ENCODE measurements at places on chromosomes 3 and 15.

GRCh38 chr15:25734680-25735355 is 128.3 kb downstream of the ATP10A start:
- DNase-seq = no peak

- DNase-seq = no peak
Observed at GRCh38 chr15:101491734-101492640, 2.5 kb upstream of the PCSK6 start.

DNA sequence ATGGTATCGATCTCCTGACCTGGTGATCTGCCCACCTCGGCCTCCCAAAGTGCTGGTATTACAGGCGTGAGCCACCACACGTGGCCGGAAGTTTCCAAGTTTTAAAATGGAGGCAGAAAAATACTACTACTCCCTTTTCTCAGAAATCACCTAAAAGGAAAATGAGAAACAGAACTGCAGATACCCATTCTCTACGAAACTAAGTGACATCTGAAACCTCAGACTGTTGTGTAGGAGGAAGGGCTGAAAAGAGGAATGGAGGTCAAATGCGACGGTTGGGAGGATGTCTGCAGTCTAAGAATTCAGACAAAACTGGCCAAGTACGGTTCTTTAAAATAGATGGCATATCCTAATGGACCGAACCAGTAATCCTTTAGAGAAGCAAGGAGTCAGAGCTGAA is 24.1 kb downstream of the WDR48 start:
- DNase-seq = no peak

GRCh38 chr15:66128116-66128680 is 125.4 kb downstream of the MEGF11 start:
- DNase-seq = no peak

DNA sequence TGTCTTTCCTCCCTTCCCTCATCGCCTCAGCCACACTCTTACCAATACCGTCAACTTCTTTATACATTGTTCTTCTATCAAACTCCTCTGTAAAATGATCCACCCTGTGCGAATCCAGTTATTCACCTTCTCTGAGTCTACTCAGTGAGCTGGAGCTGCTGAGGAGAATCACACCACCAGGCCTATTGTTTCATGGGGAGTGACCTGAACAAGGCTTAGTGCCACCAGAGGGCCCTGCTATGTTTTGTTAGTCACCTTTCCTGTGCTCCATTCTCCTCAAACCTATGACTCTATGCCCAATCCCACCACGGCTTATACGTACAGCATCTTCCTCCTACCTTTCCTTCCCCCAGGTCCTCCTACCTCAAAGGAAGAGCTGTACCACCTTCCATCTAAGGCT is 50.4 kb upstream of the MED12L start:
- no peak for DNase-seq

- no peak for DNase-seq
Observed at GRCh38 chr3:38008971-38009580, 18.5 kb downstream of the VILL start.

DNA sequence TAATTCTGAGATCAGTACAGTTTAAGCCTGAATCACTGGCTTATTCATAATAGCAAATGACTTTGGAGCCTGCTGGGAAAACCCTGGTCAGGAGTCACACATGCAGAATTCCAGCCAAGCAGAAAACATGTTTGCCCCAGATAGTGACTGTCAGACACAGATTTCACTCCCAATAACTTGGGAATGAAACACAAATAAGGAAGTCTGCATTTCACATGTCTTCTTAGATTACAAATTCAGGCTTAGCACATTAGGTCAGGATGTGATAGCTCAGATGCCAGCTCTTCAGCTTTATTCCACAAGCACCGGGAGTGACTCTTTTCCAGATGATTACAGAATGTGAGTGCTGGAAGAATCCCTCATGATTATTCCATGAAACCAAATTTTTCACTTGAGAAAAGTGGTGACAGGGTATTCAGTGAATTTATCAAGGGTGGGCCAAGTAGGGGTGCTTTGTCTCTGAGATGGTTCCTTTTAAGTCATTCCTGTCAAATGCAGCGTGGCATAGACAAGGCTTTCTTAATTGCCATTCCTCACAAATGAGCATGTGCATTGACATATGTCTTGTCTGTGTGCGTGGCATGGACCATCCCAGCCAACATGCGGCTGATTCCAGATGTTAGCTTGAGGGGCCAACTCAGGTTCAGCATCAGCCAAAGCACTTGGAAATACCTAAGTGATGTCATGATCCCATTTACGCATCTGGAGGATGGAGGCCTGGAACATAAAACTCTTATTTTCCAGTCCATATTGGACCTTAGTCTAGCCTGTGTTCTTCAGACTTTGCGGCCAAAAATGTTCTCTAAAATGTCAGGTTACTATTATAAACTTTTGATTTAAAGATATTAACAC is 191.0 kb downstream of the EPHB1 start:
- no peak for DNase-seq

GRCh38 chr15:68593828-68594532 is 15.2 kb downstream of the CORO2B start:
- DNase-seq = no peak

GRCh38 chr15:90015749-90016148 is 14.6 kb downstream of the ZNF710 start:
- no peak for DNase-seq

- DNase-seq = no peak
Observed at GRCh38 chr3:42117175-42118008, 26.2 kb downstream of the TRAK1 start.

- DNase-seq = no peak
Observed at GRCh38 chr15:59436774-59437141, 1.2 kb upstream of the FAM81A start.

DNA sequence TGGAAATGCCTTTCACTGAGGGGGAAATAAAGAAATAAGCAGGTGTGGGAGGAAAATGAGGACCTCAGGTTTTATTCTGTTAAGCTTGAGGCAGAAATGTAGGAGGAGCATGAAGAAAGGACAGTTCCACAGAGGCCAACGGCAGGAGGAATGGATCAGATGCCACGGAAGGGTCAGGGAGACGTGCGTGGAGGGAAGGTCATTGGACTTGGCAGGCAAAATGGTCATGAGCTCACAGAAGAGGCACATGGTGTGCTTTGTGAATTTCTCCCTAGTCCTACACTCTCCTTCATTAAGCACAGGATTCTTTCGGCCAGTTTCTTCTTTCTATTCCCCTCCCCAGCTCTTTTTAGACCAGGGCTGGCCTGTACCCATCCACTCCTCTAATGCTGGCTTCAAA is 32.5 kb upstream of the THSD4 start:
- DNase-seq = no peak

DNA sequence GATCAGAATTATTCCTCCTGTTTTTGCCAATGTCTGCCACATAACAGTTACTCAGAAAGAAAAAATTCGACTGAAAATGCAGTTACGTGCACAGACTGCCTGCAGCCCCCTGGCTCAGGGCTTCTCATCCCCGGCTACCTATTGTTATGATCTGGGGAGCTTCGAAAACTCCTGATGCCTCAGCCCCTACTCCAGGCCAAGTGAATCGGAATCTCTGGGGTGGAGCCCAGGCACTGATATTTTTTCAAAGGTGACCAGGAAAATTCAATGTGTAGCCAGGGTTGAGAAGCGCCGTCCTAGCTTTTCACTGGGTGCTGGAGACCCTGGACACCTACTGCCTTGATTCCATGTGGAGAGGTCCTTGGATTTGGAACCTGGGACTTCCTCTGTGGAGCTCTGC is 8.5 kb downstream of the ADAMTS17 start:
- DNase-seq = no peak

DNA sequence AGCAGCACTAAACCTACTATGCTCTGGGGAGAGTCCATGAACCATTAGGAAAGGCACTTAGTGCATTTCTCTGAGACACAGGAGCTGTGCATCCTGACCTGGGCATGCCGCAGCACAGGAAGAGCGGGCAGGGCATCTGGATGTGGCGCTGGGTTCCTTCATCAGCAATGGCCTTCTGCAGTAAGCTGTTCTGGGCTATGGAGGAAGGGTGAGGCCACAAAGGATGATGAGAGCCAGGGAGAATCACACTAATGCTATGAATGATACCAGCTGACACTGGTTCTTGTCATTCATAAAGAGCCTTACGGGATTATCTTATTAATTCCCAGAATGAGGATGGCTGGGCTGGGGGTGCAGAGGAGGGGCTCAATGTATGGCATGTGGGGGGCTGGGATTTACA is 12.7 kb upstream of the SCN10A start:
- DNase-seq = no peak

- DNase-seq = no peak
Observed at GRCh38 chr3:88930611-88931010, 176.8 kb upstream of the EPHA3 start.

DNA sequence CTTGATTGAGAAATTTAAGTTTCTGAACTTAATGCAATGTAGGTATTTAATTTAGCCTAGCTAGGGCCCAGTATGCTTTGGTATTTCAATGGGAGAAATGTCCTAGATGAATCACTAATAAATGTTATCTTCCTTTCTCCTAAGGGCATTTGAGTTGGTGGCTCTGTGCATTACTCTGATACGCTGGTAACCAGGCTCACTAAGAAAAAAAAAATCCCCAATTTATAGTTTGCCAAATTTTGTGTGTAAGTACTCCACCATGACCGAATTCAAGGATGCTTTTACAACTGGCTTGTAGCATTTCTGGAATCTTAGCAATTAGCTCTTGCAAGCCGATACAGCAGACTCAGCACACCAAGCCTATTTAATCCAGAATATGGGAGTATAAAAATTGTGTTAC is 94.6 kb upstream of the LPP start:
- no peak for DNase-seq

GRCh38 chr3:135528413-135529015 is 437.0 kb upstream of the PPP2R3A start:
- DNase-seq = no peak

- no peak for DNase-seq
Observed at GRCh38 chr3:23161308-23161707, 41.8 kb upstream of the UBE2E2 start.

- DNase-seq = no peak
Observed at GRCh38 chr15:62641825-62642224, 400.7 kb upstream of the TPM1 start.

Measured in pulmonary artery endothelial cell (primary cell).